ENCODE measurements at places on chromosomes 2 and 18.

GRCh38 chr2:63735263-63735662 is 106.4 kb upstream of the UGP2 start:
- DNase-seq: no peak

DNA sequence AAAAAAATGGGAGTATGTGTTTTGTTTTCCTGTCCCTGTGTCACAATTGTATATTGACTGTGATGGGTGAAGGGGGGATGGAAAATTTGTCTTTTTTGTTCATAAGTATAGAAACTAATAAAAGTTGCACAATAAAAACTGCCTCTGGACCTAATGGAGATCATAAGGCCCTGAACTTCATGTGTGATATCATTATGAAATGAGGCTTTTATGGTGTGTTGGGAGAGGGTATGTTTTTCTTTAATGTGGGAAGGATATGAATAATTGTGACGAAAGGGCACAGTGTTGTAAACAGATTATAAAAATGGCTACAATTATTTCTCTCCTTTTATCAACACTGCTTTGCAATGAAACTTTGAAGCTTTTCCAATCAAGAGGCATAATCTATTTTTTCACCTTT is 1889.3 kb upstream of the CELF4 start:
- DNase-seq: no peak

- no peak for DNase-seq
Observed at GRCh38 chr2:109168086-109168485, 39.1 kb downstream of the SH3RF3 start.

GRCh38 chr2:219175928-219176817 is 552 bp downstream of the CNPPD1 start:
- DNase-seq: peak; percentile 78

DNA sequence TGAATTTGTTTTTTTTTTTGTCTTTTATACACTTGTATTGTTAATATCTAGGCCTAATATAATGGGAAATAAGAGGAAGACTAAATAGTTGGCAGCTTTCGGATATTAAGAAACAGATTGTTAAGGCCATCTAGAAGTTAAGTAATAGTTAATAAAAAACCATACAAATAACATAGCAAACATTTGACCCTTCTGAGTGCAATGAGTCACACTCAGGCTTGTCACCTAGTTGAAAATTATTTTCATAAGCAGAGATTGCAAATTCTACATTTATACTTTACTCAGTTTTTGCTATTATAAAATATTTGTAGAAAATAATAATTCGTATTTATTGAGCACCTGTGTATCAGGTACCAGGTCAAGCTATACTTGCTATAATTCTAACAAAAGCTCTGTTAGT is 2.4 kb downstream of the NUP35 start:
- no peak for DNase-seq

- no peak for DNase-seq
Observed at GRCh38 chr2:11017921-11018320, 106.2 kb downstream of the KCNF1 start.

DNA sequence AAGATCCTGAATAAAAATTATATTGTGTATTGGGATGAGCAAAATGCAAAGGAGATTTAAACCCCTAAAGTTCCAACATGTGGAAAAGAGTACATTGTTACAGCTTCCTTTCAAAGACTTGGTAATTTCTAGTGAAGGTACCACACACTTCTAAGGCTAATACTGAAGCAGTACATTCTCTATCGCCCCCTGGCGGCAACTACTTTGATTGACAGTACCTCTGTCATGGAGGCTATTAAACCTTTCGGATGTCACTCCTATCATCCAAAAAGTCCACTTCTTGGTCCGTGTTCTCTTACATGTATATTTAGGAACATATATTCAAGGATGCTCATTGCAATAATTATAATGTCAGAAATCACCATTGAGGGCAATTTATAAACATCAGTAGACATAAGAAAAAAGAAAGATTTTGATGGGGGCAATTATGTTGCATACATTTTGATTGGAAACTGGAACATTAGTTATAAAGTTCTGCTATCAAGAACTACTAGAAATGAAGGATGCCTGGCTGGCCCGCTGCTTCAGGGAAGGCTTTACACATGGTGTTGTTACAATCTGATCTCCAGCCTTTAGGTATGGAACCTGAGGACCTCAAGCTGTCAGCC is 601.6 kb downstream of the CPS1 start:
- peak; percentile 66 for DNase-seq

DNA sequence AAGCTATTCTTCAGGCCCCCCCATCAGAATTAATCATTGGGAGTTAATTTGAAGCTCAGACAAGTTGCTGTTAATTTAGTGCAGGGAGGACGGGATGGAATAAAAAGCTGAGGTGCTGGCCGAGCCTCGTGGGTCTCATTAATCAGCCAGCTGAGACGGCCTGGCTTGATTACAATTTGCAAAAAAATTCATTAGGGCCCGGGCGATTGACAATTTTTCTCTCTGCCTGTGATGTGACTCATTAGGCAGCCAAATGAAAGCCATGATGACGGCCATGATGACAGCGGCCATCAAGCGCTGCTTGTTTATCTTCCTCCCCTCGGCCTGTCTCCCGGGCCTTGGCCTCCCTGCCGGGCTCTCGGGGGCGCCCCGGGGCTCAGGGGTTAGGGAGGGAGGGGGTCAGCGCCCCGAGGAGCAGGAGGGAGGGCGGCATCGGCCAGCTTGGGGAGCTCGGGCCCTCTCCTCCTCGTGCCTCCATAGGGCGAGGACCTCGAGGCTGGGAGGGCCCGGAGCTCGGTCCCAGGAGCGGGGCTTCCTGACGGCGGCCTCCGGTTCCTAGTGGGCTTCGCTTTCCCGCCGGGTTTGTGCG is 5.2 kb downstream of the GBX2 start:
- no peak for DNase-seq

- DNase-seq: no peak
Observed at GRCh38 chr2:119438128-119438656, 6.5 kb downstream of the TMEM37 start.

DNA sequence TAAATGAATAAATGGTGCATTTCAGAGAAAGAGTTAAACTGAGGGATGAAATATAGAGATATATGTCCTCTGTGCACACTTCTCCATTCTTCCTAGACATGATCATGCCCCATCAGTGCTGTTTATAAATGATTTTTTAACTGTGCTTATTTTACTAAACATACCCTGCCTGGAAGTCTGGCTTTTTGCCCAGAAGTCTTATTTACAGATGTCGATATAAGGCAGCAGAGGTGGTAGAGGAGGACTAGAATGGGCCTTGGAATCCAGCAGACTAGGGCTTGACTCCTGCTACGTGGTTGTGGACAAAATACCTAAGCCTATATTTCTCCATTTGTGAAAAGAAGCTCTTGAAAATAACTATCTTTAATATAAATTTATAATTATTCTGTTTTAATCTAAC is 355.5 kb downstream of the RAD51AP2 start:
- no peak for DNase-seq

GRCh38 chr2:60745761-60746160 is 10.3 kb upstream of the PAPOLG start:
- DNase-seq: no peak

DNA sequence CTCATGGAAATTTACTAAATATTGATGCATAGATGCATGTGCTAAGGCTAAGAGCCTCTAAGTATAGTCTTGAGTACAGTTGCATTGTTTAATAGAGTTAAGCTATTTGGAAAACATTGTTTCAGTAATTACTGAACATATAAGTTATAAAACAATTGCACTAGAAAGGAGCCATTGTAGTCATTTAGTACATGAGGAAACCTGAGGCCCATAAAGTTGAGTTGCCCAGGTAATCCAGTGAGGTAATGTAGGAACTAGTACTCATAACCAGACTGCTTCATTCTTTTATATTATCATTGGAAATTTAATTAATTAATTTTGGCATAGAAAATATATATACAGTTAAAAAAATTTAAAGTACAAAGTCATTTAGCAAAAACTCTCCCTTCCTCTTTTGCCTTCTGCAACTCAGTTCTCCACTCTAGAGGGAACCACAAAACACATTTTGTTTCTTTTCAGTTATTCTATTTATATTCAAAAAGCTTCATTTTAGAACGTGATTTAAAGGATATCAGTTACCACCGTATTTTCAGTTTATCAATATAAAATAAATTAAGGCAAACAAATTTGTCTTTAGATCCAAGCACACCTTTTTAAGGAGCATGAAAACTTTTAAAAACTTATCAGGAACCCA is 27.8 kb upstream of the TBR1 start:
- DNase-seq: no peak

GRCh38 chr2:68320118-68320641 is 431 bp upstream of the CNRIP1 start:
- peak; percentile 93 for DNase-seq

DNA sequence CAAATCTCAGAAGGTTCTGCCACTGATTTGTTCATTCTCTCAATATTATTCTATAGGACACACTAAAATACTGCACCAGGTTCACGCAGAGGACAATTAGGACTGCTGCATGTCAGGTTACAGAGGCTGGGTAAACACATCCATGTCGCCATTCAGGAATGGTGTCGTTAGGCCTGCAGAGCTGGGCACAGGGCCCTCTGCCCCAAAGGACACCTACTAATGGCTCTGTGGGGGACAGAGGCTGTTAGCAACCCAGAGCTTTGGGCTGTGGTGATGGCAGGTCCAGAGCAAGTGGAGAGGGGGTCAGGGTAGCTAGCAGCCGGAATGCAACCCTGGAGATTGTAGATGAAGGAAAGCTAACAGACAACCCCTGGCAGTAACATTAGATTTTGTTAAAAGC is 115.9 kb downstream of the TTC32 start:
- DNase-seq: no peak

DNA sequence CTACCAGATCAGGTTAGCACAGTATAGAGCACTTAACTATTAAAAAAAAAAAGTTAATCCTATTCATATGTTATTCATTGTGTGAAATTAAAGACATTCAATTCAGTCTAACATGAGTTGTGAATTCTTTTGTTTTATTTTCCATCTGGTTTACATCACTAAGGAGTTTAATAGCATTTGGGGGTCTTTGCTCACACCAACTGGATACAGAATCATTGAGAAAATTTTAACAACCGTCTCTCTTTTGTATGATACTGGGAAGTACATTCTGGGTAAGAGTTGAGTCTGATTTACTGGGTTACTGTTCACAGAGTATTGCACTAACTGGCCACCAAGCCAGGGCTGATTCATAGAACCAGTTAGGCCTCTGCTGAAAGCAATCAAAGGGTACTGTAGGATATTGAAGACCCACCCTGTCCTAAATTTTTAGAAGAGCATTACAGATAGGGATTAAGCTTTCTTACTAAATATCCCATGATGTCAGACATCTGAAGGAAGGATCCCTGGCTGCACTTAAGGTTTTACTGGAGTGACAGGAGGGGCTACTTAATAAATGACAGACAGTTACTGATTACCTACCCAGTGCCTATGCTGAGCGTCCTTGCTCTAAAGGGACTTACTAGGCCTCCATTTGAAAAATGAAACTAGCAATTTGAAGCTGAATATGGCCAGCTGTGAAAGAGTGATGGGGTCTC is 387.9 kb downstream of the SETBP1 start:
- no peak for DNase-seq

DNA sequence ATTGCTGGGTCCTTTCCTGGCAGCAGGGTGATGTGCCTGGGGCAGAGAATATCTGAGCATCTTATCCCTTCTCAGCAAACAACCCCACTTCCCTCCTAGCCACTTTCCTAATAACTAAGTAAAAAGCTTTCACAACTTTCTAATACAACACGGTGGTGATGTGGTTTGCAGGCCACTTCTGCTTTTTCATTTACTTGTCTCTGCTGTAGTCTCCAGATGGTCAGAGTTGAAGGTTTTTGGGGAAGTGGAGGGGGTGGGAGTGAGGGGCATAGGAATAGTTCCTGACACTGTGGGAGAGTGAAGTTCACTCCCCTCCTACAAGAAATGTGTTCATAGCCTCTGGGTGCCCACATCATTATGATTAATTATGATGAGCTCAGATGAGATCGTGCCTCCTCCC is 11.6 kb downstream of the OXER1 start:
- no peak for DNase-seq

DNA sequence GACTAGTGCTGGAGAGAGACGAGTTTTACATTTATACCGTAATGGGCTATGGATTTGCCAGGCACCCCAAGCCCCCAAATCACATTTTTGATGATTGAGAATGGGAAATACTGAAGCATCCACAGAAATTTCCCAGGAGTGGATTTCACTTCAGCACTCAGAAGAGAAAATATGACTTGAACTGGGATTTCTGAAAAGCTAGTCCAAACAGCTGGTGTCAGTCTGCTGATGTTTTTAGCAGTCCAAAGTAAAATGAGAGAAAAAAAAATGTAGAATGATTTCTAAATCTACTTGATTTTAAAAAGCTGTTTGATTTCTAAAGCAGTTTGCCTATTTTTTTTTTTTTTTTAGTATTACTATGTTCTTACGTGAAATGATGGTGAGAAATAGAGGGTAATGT is 105.0 kb downstream of the PLEKHM3 start:
- DNase-seq: no peak

GRCh38 chr2:235106874-235107639 is 155.2 kb downstream of the SH3BP4 start:
- no peak for DNase-seq

GRCh38 chr18:41820784-41821183 is 134.2 kb upstream of the PIK3C3 start:
- DNase-seq: no peak

GRCh38 chr2:143954186-143954585 is 565.7 kb downstream of the ZEB2 start:
- no peak for DNase-seq

DNA sequence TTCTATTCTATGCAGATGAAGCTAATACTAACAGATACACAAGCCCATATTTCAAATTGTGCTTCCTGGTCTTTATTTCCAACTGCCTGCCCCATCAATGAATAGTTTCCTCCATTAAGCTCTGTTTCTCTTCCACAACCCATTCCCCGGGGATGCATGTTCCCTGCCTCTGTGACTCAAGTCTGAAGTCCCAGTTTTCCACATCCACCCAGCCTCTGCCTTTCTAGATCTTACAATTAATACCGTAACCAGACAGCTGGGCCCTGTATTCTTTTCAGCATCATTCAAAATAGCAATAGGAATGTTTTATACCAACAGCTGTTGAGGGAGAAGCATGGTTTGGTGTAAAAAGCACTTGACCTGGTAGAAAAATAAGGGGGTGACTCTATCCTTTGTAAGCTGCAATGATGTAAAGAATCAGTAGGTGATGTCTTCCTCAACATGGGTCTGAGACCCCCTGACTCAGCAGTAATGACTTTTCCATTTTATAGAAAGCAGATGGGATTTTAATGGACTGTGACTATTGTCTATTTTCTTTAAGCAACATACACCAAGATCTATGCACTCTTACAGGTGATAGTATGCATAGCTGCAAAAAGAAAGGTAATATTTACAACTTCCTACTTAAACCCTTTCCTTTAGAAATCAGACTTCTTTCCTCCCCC is 46.1 kb upstream of the DAPL1 start:
- no peak for DNase-seq

- no peak for DNase-seq
Observed at GRCh38 chr2:159895258-159896065, 97.5 kb upstream of the CD302 start.

- no peak for DNase-seq
Observed at GRCh38 chr2:44751754-44752479, 189.6 kb upstream of the SIX3 start.

DNA sequence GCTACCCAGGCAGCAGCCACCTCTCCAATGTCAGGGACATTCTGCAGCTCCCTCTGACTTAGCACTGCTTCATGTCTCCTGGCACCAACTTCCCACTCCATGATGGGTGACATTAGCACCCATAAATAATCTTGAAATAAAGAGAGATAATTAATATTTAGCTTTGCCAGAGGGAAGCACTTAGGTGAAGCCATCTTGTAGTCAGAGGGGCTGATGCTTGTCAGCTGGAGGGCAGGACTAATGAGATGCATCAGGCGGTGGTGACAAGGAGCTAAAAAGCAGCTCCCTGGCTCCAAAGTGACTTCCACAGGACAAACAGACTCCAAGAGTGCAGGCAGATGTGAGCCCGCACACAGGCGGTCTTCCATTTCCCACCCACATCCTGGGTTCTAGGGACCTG is 153.0 kb upstream of the ID2 start:
- no peak for DNase-seq

Data from hematopoietic multipotent progenitor cell treated with erythropoietin and hydrocortisone succinate and interleukin-3 and kit ligand, for 17 days (in vitro differentiated cells).